ENCODE measurements at places on chromosomes 7 and 10.

DNA sequence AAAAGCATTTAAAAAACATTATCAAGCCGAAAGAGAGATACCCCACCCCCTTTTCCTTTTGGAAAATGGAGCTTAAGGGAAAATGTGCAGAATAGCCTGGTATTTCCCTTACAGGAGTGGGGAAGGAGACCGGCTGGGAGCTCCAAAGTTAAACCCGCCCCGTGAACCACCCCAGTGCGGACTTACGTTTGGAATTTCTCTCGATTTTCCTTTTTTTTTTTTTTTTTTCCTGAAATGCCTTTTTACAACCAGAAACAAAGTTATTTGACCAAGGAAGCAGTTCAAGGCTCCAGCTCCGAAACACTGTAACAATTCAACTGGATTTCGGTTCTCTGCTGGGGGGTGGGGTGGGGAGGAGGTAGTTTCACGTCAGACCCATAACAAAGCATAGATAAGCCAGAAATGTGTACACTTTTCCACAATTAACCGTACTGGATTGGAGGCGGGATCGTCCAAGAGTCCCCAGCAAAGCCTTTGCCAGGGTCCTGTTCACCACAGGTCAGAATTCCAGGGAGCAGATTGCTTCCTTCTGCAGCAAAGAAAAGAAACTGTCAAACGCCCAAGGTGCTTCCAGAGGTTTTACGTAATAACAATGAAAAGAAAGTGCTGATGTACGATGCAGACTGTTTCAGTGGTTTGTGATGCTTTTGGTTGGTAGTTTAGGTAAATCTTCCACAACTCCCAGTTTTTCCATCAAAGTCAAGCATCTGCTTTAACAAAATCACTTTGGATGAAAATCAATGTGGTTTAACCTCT lies 6.7 kb downstream of the SKIDA1 start:
- DNase-seq: peak; percentile 32

- no peak for DNase-seq
Measured at GRCh38 chr7:41702635-41703371, at the start of gene INHBA. Gene INHBA (minus strand): TSS chr7:41703090. CDS start chr7:41700374, 2,716 bp downstream.

DNA sequence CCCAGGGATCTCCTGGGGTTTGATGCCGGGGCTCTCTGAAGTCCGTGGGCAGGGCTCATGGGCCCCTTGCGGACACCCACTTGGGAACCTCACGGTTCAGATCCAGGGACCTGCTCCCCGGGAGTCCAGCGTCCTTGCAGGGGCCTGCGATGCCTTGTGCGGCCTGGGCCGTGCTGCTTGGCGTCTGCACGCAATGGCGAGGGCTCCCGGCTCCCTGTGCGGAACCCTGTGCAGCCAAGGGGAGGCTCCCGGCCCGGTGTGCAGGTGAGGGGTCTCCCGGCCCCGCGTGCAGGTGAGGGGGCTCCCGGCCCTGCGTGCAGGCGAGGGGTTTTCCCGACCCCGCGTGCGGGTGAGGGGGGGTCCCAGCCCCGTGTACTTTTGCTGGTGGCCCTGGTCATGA lies 146.7 kb downstream of the DNAJB6 start:
- no peak for DNase-seq

DNA sequence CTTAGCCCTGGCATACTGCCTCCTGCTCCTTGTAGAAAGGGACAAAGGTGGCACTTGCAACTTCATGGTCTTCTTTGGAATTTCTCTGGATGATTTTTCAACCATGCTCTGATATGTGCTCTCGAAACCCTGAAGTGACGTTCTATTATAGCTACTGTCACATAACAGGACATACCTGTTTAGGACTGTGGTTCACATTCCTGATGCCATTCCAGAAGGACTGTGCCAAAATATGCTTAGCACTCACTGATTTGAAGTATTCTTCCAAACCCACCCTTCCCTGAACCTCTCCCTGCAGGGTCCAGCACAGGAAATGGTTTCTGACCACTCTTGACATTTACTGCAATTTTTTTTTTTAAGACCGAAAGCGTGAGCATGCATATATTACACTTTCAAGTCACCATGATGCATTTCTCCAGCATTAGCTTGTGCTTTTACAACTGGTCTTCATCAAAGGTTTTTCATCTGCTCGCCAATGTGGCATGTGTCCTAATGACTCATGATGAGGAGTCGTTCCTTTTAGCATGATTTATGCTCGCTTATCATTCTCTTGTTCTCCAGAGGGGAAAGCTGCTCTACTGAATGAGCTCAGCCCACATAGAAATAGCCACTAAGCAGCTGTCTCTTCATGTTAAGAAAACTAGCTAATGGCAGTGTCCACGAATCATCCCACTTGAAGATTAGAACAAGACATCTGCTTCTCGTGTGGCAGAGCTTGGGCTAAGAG lies 135.2 kb downstream of the ADAM12 start:
- no peak for DNase-seq

DNA sequence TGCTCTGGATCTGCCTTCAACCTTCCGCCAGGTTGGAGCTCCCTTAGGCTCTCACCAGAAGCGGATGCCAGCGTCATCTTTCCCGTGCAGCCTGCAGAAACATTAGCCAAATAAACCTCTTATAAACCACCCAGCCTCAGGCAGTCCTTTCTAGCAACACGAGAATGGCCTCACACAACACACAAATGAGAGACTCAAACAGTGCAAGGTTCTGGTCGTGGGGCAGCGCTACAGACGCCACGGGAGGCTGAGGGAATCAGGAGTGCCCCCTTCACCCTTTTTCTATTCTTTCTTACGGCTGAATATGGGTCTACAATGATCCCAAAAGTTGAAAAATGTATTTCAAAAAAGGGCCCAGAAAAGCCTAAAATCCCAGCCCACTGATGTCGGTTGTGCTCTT lies 96.4 kb downstream of the FOXL3 start:
- DNase-seq: no peak
